T-helper 2 cell treated with Interferon-gamma antibody and Interleukin-4, amounts not matched to agents 100 ng/mL and 5 ng/mL, for 36 hours (primary cell): ENCODE measurements at places on chromosomes 6 and 20. TPM values are rescaled to one million over a fixed set of nuclear protein-coding genes. Genes with fewer than 3 reads are reported as not detected.

Gene SYCP2L
- total RNA-seq: 0.34 and 0.36 TPM in 2 replicates

Gene ECT2L
- total RNA-seq: not detected in 2 replicates

Gene POPDC3
- not detected in 2 replicates for total RNA-seq

Gene NR2E1
- not detected in 2 replicates for total RNA-seq

Gene UST
- 0.25 and 0.36 TPM in 2 replicates for total RNA-seq

Gene GRM1
- total RNA-seq: not detected in 2 replicates

Gene ITCH
- total RNA-seq: 48.5 and 53.2 TPM in 2 replicates

Gene HAO1
- total RNA-seq: not detected in 2 replicates

Gene TP53TG5
- 0.09 and 0.11 TPM in 2 replicates for total RNA-seq

Gene ANGPT4
- not detected in 2 replicates for total RNA-seq

Gene ZC2HC1B
- not detected in 2 replicates for total RNA-seq

Gene LGSN
- total RNA-seq: 0.07 TPM in 1 of 2 replicates, not detected in the other

Gene MDN1
- 56.3 and 58.9 TPM in 2 replicates for total RNA-seq

Gene BAG2
- 12.5 and 12.9 TPM in 2 replicates for total RNA-seq

Gene FUT9
- total RNA-seq: not detected in 2 replicates

Gene NRSN2
- 4.0 and 5.2 TPM in 2 replicates for total RNA-seq

Gene GPR6
- not detected in 2 replicates for total RNA-seq

Gene LY86
- 4.6 and 5.1 TPM in 2 replicates for total RNA-seq

Gene PTCRA
- not detected in 2 replicates for total RNA-seq

Gene AGPAT4
- total RNA-seq: 12.5 and 13.5 TPM in 2 replicates

Gene LST1
- 29.8 and 33.1 TPM in 2 replicates for total RNA-seq

Gene JARID2
- 32.0 and 33.3 TPM in 2 replicates for total RNA-seq

Gene BPIFB2
- not detected in 2 replicates for total RNA-seq

Gene CST7
- 78.4 and 80.0 TPM in 2 replicates for total RNA-seq

Gene KIF25
- not detected in 2 replicates for total RNA-seq

Gene CRYBG1
- total RNA-seq: 29.1 and 29.8 TPM in 2 replicates

Gene TRIM15
- total RNA-seq: 0.25 TPM in 1 of 2 replicates, not detected in the other

Gene HLA-E
- total RNA-seq: 483 and 485 TPM in 2 replicates

Gene RAET1G
- total RNA-seq: not detected in 2 replicates

Gene F13A1
- not detected in 2 replicates for total RNA-seq
